ENCODE measurements at places on chromosomes 3 and 15.

- no peak for DNase-seq
Measured at GRCh38 chr3:44803298-44803697, 41.7 kb downstream of the KIF15 start.

DNA sequence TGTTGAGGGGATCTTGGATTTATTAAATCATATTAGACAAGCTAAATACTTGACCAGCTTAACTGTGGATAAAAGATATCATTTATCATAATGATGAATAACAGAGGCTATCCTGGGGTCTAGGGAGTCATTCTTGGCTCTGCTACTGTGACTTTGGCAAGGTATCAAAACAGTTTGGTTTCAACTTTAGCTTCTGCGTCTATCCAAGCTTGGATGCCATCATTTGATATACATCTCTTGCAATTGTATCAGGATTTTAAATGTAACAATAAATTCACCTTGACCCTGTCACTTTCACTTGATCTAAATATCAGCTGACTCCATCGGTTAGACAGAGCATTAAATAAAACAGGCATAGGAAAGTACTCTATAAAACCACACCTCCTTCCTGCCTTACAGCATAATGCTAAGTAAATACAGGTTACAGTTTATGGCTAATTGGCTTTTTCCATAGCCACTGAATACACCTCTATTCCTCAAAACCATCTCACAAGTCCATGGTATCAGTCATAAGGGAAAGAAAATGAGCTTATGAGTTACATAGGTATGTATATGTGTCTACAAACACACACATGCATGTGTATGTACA lies 262.9 kb downstream of the CTNNB1 start:
- DNase-seq, result no peak

DNA sequence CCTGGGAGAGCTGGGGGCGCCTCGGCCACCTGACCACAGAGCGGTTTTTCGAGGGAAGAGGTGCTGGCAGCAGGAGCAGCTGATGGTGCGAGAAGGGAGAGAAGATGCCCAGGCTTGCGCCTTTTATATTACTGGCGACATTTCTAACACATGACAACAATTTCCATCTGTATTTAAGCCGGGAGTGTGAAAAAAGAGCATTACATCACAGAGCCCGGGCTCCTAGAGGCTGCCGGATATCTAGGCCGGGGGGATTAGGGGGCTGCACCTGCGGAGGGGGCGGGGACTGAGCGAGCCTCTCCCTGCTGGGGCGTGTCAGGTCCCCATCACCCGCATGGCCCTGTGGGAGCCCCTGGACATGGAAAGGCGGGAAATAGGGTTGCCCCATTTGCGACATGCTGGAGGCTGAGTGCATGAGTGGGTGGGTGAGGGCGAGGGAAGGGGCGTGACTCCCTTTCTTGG lies 440.7 kb downstream of the MAGI1 start:
- DNase-seq, result no peak

DNA sequence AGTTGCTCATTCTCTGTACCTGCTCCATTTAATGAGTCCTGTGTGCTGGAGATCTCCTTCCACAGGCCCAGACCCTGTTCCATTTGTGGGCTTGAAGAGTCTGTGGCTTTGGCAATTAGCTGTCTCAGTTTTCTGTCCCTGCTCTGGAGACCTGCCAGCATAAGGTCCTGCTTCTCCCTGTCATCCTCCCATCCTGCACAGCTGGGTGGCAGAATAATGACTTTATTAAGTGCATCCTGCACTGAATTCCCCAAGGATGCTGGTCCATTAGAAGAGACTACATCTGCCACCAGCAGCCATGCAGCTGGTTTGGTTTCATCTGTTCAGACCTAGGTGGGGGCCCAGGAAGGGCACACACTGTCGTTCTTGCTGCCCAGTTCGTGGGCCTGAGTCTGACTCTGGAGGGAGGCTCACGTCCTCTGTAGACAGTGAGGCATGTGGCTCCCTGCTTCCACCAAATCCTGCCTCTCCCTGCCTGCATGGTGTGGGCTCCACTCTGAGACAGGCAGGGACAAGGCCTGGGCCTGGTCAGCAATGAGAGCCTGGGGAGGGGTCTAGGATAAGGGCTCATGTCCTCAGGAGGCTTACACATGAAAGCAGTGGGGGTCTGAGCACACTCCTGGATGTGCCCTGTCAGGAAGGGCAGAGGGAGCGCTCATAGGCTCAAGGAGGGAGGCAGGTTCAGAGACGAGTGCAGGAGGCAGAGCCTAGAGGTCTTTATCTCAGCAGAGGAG lies 78.4 kb upstream of the PRR23E start:
- DNase-seq, result no peak

- no peak for DNase-seq
Measured at GRCh38 chr3:88616413-88616812, 466.7 kb downstream of the C3orf38 start.

DNA sequence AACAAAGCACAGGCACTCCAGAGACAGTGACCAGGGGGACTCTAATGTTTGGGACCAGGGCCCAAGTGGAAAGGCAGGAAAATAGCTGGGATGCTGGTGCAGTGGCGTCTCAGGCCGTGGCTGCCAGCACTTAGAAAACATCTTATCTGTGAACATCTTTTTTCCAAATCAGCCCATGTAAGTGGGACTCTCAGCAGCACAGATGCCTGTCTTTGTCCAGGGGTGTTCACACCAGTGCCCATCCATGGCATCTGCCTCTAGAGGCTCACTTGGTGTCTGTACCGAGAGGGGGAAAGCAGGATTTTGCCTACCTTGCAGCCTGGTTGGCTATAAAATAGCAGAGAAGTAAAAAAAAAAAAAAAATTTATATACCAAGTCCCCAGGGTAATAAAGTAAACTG lies 26.7 kb downstream of the SLC12A8 start:
- no peak for DNase-seq

DNA sequence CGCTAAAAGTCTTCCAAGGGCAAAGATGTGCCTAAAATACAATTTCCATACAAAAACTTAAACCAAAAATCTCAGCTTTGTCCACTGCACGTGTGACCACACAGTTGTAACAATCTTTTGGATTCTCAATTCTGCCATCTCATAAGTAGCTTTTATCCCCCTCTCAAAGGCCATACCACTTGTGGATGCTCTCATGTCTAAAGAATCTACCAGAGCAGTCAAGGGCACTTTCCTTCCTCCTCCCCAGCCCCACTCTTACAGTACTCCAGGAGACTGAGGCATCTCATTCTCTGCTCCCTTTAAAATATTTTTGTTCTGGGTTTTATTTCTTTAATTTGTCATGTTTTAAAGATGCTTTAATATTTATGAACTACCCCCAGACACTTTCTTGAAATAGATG lies 102.3 kb upstream of the PFN2 start:
- no peak for DNase-seq

DNA sequence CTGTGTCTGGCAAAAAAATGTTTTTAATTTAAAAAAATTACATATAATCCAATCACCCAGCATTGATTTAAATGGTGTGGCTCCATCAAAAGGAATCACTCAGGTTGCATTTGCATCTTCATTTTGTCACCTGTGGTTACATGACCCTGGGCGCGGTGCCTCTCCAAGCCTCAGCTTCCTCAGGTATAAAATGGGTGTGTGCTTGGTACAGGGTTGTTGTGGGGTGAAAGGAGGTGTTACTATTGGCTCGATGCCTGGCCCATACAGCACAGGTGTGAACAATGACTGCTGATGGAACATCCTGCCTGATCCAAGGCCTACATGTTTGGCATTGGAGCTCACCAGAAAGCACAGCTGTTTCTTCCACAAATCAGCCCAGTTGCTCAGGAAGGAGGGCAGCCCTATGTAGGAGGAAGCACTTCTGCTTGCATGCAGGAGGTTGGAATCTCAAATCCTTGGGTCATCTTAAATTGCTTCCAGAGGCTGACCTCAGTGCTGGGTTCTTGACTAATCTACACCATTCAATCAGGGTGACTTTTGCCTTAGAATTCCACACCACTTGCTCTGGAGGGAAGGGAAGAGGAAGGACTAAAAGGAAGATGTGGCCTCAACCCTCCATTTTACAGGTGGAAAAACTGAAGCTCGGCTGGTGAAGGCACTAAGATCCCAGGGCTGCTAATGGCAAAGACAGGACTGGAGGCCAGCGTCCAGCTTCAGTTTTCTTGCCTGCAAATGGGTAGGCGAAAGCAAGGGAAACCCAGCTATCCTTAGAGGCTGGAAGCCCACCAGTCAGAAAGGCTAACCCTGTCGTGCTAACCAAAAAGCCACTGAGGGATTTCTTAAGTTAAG lies 31.7 kb downstream of the BHLHE40 start:
- DNase-seq, result no peak

DNA sequence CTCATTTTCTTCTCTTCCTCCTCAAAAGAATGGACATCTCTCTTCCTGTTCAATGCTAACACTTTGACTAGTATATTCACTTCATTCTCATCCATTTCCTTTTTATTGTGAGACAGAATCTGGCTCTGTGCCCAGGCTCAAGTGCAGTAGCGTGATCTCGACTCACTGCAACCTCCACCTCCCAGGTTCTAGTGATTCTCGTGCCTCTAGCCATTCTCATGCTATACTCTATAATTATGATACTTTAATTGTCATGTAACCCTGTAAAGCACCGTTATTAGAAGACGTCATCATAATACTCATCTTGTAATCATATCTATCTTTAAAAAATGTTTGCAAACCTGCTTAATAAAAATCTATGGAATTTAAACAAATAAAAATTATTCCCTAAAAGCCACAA lies 107.0 kb downstream of the SHOX2 start:
- no peak for DNase-seq

- no peak for DNase-seq
Measured at GRCh38 chr15:79844221-79844620, 52.6 kb downstream of the MTHFS start.

DNA sequence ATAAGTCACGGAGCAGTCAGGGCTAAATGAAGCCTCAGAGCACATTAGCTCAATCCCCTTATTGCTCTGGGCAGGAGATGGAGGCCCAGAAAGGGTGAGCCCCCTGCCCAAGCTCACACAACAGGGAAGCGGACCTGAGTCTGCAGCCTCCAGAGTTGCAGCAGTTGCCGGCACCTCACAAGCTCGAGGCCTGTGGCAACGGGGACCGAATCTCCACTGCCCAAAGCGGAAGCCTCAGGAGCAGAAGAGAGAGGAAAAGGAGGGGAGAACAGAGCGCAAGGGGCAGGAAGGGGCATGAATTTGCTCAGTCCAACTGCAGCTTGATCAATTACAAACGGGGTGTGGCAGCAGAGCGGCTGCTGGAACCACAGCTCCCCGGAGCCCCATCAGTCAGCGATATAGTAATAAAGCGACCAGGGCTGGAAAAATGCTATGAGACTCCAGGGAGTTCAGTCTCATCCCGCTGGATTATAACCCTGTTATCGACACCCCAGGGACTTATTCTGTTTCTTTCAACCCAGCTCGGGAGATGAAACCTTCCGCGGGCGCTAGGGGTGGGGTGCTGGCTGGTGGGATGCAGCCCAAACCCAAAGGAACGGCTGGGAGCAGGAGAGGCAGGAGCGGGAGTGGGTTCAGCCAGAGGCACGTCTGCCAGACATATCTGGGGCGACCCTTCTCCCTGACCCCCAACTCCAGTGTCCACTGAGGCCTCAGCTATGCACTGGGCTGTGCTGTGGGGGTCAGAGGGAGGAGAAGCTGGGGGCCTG lies 219.7 kb upstream of the LINGO1 start:
- DNase-seq, result no peak

DNA sequence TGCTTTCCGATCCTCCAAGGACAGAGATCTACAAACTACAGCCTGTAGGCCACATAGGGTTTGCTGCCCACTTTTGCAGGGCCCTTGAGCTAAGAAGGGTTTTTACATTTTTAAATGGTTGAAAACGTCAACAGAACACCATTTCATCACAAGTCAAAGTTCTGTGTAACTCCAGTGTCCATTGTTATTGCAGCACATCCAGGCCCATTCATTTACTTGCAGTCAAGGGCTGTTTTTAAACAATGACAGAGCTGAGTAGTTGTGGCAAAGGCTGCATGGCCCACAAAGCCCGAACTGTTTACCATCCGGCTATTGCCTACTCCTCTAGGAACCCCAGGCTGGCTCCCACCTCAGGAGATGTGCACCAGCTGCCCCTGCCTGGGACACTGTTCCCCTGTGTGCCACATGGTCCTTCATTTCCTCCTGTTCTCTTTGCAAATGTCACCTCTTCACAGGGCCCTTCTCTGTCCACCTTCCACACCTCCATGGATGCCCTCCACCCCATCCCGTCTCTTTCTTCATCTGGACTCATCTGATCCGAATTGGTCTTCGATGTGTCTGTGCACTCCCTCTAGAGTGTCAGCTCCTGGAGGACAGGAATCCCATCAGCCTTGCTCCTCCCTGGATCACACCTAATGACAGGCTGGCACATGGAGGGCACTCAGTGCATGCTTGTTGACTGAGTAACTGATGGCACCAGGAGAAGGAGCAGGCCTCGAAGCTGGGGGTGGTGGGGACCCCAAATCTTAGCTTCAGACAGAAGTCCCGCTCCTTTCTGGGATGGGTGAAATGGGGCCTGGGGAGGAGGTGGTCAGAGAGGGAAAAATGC lies 69.5 kb upstream of the IQSEC1 start:
- DNase-seq, result no peak

- DNase-seq, result peak; percentile 65
Measured at GRCh38 chr3:141578202-141578973, 91.6 kb downstream of the RASA2 start.

DNA sequence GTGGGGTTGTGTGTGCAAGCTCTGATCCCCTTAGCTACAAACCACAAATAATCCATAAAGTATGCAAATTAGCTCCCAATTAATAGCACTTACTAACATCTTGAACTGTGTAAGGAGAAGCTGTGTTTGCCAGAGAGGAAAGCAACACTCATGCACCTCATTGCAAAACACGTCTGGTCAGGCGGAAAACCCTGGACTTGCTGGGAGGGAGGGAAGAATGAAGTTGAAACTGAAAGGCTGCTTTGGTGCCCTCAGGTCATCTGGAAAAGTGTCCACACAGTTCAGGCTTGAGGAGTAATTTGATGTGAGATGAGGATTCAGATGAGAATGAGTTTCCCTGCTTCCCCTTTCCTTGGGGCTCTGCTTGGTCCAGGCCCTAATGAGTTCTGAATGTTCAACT lies 185.5 kb upstream of the ANKRD28 start:
- no peak for DNase-seq

DNA sequence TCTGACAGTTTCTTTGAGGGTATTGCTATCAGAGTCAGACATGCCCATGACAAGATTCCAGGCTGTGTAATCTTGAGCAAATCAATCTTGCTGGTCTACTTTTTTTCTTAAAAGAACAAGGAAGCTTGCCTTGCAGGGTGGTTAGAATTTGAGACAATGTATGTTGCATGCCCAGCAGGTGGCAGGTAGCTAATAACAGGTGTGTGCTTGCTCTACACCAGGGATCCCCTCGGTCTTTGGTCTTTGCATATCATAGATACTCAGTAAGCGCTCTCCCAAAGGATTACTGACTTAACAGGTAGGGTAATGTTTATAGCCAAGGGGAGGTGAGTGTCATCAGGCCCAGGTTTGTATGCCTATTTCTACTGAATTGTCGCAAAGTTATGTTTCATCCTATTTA lies 37.3 kb downstream of the CACNA1D start:
- DNase-seq, result peak; percentile 70

- no peak for DNase-seq
Measured at GRCh38 chr3:126454437-126455198, 21.1 kb downstream of the ZXDC start.

DNA sequence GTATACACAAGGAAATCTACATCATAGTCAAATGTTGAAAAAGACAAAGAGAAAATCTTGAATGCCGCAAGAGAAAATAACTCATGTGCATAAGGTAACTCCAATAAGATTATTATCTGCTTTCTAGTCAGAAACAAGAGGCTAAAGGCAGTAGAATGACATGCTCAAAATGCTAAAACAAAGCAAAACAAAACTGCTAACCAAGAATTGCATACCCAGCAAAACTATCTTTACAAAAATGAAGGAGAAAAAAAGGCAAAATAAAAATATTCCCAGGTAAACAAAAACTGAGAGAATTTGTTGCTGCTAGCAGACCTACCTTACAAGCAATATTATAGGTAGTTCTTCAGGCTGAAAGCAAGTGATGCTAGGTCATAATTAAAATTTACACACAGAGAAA lies 76.4 kb upstream of the TMEM158 start:
- no peak for DNase-seq

Data from NCI-H526 treated with DMSO at 0.1 percent for 48 hours (cell line).